ENCODE measurements at places on chromosomes 6 and 20.

- DNase-seq = no peak
Observed at GRCh38 chr20:51616060-51616459, 73.5 kb upstream of the NFATC2 start.

- no peak for DNase-seq
Observed at GRCh38 chr20:2519115-2519809, 10.5 kb upstream of the ZNF343 start.

DNA sequence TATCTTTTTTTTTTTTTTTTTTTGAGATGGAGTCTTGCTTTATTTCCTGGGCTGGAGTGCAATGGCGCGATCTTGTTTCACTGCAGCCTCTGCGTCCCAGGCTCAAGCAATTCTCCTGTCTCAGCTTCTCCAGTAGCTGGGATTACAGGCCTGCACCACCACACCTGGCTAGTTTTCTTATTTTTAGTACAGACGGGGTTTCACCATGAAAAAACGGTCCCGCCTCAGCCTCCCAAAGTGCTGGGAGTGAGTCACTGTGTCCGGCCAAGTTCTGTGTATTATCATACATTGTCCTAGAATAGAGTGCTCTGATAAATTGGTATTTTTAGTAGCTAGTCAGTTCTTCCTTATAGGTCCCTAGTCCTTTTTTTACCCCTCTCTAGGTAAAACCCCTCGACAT lies 2.8 kb downstream of the SNRPC start:
- no peak for DNase-seq

- peak; percentile 72 for DNase-seq
Observed at GRCh38 chr6:102488729-102489128, 1095.2 kb downstream of the GRIK2 start.

DNA sequence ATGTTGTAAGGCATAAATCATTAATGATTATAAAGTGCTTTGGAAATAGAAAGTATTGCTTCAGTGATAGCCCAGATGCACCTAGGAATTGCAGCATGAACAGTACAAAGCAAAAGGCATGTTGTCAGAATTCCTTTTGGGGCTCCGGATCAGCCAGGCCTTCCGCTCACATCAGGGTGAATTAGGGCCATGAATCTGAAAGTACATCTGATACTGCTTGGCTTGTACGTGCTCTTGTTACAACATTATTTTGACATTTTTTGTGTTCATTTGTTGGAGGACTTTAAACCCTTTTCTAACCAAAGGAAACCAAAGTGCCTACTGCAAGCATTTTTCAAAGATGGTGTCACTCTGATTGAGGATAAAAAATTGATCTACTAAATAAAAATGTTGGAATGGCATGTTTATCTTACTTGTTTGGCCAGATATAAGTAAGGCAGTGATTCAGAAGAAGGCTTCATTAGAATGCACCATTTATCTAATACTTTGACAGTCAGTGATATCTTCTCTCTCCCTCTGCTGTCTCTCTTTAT lies 1005.6 kb upstream of the FLRT3 start:
- DNase-seq = peak; percentile 1

GRCh38 chr6:79064635-79065034 lies 13.4 kb downstream of the PHIP start:
- no peak for DNase-seq

GRCh38 chr20:64015635-64016034 lies 20.3 kb upstream of the C20orf204 start:
- DNase-seq = no peak

DNA sequence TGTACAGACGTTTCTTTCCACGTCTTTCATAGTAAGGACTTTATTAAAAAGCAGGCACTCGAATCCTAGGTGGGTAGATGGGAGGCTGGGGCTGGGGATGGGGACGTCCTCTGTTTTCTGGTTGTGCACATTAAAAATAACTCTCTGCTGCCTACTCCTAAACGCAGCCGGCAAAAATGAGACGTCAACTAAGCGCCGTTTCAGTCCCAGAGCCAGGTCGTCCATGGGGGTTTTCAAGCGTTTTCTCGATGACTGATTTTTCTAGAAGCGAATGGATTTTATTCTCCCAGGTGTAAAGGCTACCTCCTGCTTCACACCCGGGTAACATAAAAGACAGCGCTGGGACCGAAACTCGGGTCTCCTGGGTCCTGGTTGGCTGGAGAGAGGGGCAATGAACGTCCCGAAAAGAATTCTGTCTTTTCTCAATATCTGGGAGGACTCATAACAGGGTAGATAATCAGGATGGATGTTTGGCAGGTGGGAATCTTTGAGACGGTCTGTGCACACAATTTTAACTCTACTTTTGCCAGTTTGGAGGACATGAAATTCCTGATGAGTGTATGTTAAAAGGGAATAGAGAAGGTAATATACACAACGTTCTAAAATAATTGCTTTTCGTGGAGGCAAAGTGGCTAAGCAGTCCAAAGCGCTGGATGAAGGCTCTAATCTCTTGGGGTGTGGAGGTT lies 25.2 kb downstream of the GPX6 start:
- no peak for DNase-seq

- no peak for DNase-seq
Observed at GRCh38 chr6:71886184-71887005, at the start of gene RIMS1. RIMS1 (plus strand) TSS chr6:71886550; CDS start chr6:71887024, 474 bp downstream.

GRCh38 chr6:1334684-1335083 lies 22.8 kb downstream of the FOXQ1 start:
- DNase-seq = no peak

DNA sequence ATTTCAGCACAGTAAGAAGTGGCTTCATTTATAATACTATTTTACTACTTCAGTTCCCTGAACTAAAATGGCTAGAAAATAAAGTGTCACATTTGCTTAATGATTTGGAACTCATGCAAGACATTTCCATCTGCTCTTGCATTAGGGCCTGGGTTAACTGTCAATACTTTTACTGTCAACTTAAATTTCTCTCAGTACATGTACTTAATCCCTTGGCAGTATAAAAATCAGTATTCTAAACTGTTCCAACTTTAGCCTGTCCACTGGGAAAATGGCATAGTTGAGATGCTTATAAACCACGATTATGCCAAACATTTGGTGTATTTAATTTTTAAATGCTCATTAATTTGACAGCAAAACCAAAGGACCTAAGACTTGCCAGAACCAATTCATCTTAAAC lies 154.5 kb downstream of the ASCC3 start:
- peak; percentile 37 for DNase-seq

DNA sequence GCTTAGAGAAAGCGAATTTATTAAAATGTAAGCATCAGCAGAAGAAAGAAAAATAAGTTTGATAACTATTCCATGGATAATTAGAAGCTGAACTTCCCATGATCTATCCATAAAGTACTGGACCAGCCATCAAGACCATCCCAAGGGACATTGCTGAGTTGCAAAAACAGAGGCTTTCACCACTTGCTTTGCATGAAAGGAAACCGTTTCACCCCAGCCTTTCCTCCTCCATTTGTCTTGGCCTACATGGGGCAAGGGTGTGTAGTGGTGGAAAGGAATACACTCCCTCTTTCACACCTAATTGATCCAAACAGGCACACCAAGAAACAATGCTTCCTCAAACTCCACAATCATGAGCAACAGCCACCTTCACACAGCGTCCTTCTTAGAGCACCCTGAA lies 10.4 kb downstream of the HIVEP2 start:
- no peak for DNase-seq

All from fibroblast of lung (primary cell).